ENCODE measurements at places on chromosomes 2 and 18. TPM values are rescaled to one million over a fixed set of nuclear protein-coding genes. Genes with fewer than 3 reads are reported as not detected.
A peak's percentile ranks its signal among the peaks of the same experiment; 100 is the strongest.

The CRYGC gene
- not detected for total RNA-seq

The EGR4 gene
- not detected for total RNA-seq

The DTNB gene
- total RNA-seq: 44.9 TPM

The RAPGEF4 gene
- total RNA-seq: 11.6 TPM

The AGXT gene
- under 0.01 TPM for total RNA-seq

- no peaks in the 10 kb centered on the region for H3K4me1 ChIP-seq
- H3K36me3 ChIP-seq: no peaks in the 10 kb centered on the region
- DNase-seq: no peak
- no peaks in the 10 kb centered on the region for H3K27me3 ChIP-seq
- H3K4me3 ChIP-seq: peak overlapping the region; percentile 44
These were observed 86.0 kb downstream of the RAPGEF4 start for GRCh38 chr2:172821370-172822338.

DNA sequence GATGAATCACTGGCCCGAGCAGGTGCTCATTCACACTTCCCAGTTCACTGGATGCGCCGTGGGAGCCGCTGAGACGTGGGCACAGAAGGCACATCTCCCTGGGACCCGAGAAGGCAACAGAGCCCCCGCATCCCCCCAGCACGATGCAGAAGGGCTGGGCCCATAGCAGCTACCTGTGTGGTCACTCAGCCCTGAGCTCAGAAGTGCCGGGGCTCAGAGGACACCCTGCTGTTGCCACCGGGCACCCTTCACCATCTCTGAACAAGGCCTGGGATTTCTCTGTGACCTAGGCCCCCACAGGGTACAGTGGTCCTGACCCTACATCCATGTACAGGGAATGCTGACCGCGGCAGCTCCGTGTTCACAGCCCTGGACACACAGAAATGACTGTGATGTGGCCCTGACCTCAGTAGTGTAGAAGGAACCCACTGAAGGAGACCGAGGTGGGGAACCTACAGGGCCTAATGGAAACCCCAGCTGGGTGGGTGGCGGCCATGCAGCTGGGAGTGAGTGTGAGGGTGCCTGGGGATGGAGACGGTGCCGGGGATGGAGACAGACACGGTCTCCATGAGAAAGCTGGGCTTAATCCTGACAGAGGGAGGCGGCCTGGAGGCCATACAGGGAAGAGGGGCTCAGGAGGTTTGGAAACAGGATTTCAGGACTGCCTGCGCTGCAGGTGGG is 111.9 kb upstream of the OTOS start:
- H3K4me1 ChIP-seq: peaks cover 10% of the 10 kb centered on the region
- H3K27me3 ChIP-seq: no peaks in the 10 kb centered on the region
- no peak for DNase-seq
- no peak overlapping the region for H3K4me3 ChIP-seq

GRCh38 chr2:105062158-105062557 is 24.3 kb downstream of the MRPS9 start:
- no peak overlapping the region for H3K4me3 ChIP-seq
- no peaks in the 10 kb centered on the region for H3K4me1 ChIP-seq
- no peak overlapping the region for H3K27ac ChIP-seq

DNA sequence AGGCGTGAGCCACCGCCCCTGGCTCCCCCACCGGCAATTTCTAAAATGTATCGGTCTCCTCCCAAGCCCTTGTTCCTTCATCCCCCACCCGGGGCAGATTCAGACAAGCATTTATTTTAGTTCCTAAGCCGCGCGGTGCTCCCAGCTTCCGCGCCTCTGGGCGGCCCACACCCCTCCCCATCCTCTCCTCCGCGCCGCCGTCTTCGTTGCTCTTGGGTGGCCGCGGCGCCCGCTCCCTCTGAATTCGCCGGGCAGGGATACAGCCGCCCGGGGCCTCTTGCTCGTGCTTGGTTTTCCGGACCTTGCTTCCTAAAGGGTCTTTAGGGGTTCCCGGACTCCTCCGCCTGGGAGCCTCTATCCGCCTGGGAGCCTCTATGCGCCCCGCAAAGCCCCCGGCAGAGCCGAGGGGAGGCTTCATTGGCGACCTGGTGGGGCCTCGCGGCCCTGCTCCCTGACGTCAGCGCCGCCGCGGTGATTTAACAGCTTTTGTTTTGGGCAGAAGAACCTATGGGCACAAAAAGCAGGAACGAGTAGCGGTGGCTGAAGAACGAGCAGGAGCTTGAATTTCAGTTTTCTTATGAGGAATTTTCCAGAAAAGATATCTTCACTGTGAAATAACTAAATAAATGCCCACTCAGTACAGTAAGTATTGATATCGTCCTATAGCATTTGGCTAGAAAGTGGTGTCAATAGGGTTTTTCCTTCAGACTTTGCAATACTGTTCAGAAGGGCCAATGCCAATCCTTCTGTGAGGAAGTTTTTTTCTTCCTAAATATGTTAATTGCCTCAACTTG is 37.3 kb downstream of the PRKRA start:
- H3K4me3 ChIP-seq: peak overlapping the region; percentile 72
- no peaks in the 10 kb centered on the region for H3K4me1 ChIP-seq
- DNase-seq: peak; percentile 30
- H3K36me3 ChIP-seq: no peaks in the 10 kb centered on the region
- no peaks in the 10 kb centered on the region for H3K27me3 ChIP-seq

GRCh38 chr18:31487246-31488015 is 10.5 kb upstream of the DSG2 start:
- no peaks in the 10 kb centered on the region for H3K27me3 ChIP-seq
- no peaks in the 10 kb centered on the region for H3K4me1 ChIP-seq
- no peak overlapping the region for H3K27ac ChIP-seq
- DNase-seq: no peak
- H3K4me3 ChIP-seq: no peak overlapping the region

DNA sequence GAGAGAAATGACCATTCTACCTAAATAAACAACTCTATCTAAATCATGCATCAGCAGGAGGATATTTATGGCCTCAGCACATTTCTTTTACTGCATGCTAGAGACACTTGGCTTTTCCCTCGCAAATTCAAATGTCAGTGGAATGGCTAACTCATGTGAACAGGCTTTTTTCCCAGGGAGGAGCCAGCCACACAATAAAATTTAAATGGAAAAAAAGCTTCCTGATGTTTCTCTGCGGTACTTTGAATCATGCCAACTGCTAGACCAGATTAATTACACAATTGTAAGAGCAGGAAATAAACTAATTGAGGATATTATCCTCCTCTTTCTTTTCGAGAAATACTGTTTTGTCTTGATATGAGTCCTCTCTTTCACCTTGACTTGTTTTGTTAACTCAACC is 676.3 kb downstream of the IRS1 start:
- peak overlapping the region; percentile 54 for H3K27ac ChIP-seq
- H3K36me3 ChIP-seq: no peaks in the 10 kb centered on the region
- DNase-seq: no peak
- peaks cover 3% of the 10 kb centered on the region for H3K4me1 ChIP-seq
- no peaks in the 10 kb centered on the region for H3K27me3 ChIP-seq
- no peak overlapping the region for H3K4me3 ChIP-seq

- no peak overlapping the region for H3K27ac ChIP-seq
- no peak overlapping the region for H3K4me3 ChIP-seq
- no peaks in the 10 kb centered on the region for H3K36me3 ChIP-seq
- no peaks in the 10 kb centered on the region for H3K4me1 ChIP-seq
These were observed 15.6 kb downstream of the CHMP1B start for GRCh38 chr18:11866764-11867163.

DNA sequence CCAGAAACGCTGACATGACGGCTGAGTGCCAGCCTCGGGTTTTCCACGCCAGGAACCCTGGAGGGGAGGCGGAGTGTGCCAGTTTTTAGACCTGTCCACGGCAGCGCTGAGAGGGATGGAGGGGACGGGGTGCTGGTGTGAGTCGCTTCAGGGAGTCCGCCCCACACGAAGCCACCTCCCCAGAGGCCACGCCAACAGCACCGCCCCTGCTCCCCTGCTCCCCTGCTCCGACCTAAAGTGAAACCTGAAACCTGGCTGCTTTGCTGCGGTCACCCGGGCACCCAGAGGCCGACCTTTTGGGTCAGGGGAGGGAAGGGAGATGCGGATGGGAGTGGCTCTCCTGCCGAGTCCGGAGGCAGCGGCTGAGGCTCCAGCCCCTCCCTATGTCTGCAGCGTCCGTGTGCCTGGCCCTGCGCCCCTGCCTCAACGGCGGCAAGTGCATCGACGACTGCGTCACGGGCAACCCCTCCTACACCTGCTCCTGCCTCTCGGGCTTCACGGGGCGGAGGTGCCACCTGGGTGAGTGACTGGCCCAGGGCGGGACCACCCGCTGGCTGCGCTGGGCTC is 38.1 kb downstream of the SNED1 start:
- no peak for DNase-seq
- peak overlapping the region; percentile 36 for H3K27ac ChIP-seq
- no peaks in the 10 kb centered on the region for H3K4me1 ChIP-seq
- no peaks in the 10 kb centered on the region for H3K36me3 ChIP-seq
- H3K4me3 ChIP-seq: peak overlapping the region; percentile 49

DNA sequence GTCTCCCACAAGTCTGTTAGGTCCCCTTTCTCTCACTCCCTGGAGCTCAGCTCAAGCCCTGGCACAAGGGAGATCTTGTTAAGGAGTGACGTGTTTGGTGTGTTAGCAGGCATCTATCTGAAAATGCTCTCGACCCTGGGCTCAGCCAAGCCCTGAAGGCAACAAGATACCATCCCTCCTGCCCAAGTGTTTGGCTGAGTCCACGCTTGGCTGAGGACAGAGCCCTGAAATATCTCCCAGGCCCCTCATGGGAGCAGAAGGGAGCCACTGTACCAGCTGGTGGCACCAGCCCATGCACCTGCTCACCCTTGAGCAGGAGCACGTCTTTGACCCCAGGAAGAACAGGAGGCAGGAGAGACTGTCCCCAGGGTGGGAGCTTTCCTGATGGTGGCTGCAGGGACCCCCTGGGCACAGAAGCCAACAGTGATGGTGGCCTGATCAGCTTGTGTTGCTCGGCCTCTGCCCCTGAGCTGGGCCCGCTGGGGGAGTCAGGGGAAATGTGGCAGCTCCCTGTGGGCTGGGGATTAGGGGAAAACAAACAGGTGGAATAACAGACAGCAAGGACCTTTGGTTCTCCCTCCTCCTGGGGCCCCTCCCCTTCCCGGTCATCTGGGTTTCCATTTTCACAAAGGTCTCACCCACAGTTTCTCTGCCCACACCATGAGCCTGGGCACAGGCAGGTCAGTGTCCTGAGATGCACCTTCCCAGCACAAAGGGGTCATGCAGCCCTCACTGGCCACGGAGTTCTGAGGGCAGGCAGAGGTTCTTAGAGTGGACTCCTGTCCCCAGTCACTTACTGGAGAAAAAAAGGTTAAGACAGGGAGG is 91.6 kb downstream of the RHOB start:
- DNase-seq: no peak
- no peak overlapping the region for H3K27ac ChIP-seq
- no peak overlapping the region for H3K4me3 ChIP-seq

DNA sequence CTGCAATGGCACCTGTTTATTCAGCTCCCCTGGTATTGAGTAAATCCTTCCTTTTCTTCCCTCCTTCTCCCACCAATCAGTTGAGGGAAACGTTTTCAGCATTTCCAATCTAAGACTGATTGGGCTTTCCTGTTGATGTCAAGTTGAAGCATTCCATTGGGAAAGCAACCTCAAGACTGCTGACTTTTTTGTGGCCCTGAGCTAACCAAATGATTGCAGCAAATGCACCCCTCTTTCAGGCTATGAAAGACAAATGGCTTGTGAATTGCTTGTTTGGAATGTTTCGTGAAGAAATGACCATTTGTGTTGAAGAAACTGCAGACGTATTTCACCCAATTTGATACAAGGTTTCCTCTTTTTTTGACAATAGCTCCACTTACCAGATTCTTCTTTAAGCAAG is 303.5 kb downstream of the EPHA4 start:
- H3K4me3 ChIP-seq: no peak overlapping the region
- no peaks in the 10 kb centered on the region for H3K36me3 ChIP-seq
- H3K27ac ChIP-seq: no peak overlapping the region
- no peaks in the 10 kb centered on the region for H3K4me1 ChIP-seq

DNA sequence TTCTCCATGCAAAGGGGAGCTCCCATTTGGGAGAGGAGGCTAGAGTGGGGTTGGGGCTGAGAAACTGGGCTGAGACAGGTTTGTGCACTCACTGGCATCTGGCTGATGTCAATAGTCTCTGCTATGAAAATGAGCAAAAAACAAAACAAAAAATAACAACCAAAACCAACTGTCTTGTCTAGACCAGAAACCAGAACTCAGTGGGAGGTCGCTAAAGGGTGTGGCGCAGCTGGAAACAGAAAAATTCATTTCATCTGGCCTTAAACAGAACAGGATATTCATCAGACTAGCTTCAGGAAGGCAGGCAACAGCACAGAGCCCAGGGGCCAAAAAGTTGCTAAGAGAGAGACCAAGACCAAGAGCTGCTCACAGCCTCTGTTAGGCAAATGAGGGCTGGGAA is 126.1 kb downstream of the THNSL2 start:
- no peaks in the 10 kb centered on the region for H3K4me1 ChIP-seq
- H3K36me3 ChIP-seq: no peaks in the 10 kb centered on the region
- no peak overlapping the region for H3K4me3 ChIP-seq
- DNase-seq: no peak
- H3K27ac ChIP-seq: no peak overlapping the region

GRCh38 chr2:234702731-234703225 is 205.9 kb upstream of the ARL4C start:
- no peaks in the 10 kb centered on the region for H3K4me1 ChIP-seq
- no peaks in the 10 kb centered on the region for H3K27me3 ChIP-seq
- DNase-seq: peak; percentile 81
- no peak overlapping the region for H3K4me3 ChIP-seq
- H3K27ac ChIP-seq: no peak overlapping the region
- H3K36me3 ChIP-seq: no peaks in the 10 kb centered on the region

DNA sequence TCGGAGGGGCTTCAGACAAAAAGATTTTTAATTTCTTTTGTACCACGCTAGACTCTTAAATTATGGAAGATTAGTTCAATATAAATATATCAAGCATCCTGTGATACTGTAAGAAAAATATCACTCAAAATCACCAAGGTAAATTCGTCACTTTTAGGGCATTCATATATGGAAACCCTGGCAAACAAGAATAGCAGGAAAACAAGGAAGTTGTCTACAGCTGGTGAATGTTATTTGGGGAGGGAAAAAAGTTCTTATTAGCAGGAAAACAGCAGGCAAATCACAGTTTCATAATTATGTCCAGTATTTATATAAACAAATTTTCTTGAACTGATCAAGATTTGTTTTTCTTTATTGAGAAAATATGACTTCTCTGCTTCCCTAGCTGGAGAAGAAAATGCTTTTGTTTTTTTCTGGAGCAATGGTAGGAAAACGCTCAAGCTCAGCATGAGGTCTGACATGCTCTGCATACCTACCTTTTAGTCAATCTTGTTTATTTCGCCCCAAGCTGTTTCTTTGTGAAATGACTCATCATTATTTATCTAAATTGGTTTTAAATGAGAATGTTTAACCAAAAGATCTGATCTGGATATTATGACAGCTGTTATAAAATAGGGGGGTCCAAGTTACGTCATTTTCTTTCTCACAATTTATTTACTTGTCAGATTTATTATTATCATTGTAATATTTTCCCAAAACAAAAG is 14.7 kb downstream of the LINC00305 start:
- H3K27me3 ChIP-seq: no peaks in the 10 kb centered on the region
- DNase-seq: no peak
- H3K4me1 ChIP-seq: no peaks in the 10 kb centered on the region
- no peaks in the 10 kb centered on the region for H3K36me3 ChIP-seq

Measured in breast epithelium (tissue), 4 donors.